ENCODE measurements at places on chromosomes 5 and 9.

GRCh38 chr5:29950416-29951145 lies 1242.9 kb upstream of the CDH6 start:
- DNase-seq: no peak

GRCh38 chr9:114682846-114683245 lies 854 bp upstream of the TEX48 start:
- DNase-seq: no peak

- no peak for DNase-seq
These were observed 150.1 kb upstream of the STK32A start for GRCh38 chr5:147084702-147085101.

- DNase-seq: no peak
These were observed 292.5 kb downstream of the SPATA31D1 start for GRCh38 chr9:82281066-82281465.

DNA sequence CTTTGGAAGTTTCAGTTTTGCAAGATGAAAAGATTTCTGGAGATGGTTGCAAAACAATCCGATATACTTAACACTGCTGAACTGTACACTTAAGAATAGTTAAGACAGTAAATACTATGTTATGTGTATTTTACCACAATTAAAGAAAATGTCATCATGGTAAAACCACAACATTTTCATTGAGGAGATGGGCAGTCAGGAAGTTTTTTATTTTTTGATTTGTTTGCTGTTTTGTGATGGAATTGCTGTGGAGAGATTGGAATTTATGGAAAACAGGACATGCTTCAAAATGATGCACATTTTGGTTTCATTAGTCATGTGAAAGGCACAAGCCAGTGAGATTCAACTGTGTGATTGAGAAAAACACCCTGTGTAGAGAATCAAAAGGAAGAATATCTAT lies 90.5 kb upstream of the AGXT2 start:
- DNase-seq: no peak

Data from SK-N-SH (cell line).